ENCODE measurements at places on chromosomes 16 and 17.
A peak's percentile ranks its signal among the peaks of the same experiment; 100 is the strongest.

DNA sequence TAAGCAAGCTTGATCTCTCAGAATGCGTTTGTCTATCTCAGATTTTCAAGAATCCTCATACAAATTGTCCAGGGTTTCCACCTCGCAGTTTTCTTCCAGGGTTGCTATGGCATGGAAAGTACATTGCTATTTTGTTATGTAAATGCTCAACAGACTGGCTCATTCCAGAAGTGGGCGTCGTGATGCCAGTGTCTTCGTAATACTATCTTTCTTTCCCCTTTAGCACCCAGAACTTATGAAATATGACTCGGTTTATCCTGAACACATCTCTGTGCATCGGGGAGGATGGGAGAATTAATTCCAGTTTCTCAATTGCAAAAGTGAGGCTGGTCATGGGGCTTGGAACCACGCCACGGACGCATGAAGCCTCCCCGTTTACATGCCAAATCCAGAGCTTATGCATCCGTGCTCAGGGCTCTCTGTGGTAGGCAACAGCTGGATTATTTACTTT, 405.0 kb downstream of the WWOX start:
- DNase-seq, result no peak

DNA sequence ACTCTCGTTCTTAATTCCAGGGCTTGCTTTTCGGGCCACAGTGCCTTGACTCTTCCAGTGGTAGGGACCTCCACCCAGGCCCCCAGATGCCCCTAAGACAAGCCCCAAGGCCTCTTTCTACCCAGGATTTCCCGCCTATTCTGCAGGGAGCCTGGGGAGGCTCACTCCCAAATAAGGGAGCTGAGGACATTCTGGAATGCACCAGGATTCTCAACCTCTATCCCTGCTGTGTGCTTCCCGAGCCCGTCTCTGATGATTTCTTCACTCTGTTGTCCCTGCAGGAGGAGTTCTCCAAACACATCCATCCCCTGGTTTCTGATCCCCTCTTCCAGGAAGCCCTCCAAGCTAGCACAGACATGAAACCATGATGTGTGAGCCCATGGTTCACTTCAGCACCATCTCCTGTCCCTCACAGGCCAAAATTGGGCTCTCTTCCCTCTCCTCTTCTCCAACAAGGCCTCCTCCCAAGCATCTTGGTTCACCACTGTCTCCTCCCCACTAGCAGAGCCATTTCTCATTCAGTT, 255.9 kb downstream of the KATNIP start:
- peak; percentile 39 for DNase-seq

DNA sequence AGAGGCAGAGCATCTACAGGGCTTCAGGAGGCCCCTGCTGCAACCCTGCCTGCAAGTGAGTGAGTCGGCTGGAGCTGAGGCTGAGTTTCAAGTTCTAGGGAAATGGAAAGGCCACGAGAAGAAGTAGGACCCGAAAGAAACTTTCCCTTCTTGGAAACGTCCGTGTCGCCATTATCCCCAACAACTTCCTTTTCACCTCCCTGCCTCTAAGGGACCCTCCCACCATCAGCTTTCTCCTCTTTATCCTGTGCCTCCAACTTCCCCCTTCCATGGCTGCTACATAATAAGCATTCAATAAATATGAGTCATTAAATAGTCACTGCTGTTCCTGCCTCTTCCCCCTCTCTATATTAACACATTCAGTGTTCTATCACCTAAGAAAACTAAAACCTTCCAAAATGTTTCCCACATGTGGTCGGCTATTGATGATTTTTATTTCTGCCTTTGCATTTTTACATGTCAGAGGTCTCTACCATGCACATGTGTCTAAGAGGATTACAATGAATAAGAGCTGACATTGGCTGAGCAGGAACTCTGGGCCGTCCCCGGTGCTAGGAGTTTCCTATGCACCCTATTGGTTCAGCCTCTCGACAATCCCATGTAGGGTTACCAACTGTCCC, 115.9 kb upstream of the TNRC6C start:
- DNase-seq, result no peak

DNA sequence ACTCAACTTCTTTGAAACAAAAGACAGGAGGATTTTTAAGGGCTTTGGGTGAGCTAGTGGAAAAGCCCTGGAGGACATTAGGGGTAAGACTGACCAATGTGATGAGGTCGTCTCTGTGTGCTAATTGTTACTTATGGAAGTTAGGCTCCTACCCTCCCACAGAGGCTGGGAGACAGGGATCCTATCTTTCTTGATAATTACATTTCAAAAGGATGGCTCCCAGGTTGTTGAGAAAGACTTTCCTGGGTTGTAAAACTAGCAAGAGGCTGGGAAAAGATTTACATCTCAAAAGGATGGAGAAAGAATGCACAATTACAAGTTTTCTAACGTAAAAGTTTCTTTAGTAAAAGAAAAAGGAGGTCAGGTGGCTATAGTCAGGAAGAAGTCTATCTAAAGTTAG, 605.8 kb upstream of the GOT2 start:
- DNase-seq, result peak; percentile 72

DNA sequence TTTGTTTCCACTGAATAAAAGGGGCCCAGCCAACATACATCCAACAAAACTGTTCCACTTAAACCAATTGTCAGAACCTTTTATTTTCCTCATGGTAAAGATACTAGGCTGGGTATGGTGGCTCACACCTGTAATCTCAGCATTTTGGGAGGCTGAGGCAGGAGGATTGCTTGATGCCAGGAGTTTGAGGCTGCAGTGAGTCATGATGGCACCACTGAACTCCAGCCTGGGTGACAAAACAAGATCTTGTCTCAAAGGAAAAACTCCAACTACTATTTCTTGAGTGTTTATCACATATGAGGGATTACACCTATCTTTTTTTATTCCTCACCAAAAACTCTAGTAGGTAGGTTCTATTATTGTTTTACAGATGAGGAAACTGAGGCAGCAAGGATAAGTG, 4.7 kb upstream of the PSMC5 start:
- DNase-seq, result no peak

DNA sequence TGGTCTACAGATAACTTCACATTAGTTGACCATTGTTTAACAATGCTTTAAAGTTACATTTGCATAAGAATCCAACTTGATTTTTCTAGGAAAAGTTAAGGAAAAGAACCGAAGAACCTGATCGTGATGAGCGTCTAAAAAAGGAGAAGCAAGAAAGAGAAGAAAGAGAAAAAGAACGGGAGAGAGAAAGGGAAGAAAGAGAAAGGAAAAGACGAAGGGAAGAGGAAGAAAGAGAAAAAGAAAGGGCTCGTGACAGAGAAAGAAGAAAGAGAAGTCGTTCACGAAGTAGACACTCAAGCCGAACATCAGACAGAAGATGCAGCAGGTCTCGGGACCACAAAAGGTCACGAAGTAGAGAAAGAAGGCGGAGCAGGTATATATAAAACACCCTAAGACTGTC, 21.7 kb downstream of the ANKRD40CL start:
- no peak for DNase-seq

DNA sequence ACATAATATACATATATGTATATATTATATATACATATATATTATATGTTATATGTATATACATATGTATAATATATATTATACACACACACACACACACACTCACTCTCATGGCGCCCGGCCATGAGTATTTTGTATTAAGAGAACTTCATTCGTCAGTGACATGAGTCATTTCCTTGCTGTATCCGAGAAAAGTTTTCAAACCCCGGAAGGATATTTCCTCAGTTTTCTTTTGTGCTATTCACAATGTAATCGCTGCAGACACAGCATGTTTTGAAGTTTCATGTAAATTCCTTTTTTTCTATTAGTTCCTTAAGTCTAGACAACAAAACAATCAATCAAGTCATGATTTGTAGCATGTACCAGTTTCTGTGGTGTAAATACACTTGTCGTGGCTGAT, 33.3 kb downstream of the OR1D5 start:
- no peak for DNase-seq

DNA sequence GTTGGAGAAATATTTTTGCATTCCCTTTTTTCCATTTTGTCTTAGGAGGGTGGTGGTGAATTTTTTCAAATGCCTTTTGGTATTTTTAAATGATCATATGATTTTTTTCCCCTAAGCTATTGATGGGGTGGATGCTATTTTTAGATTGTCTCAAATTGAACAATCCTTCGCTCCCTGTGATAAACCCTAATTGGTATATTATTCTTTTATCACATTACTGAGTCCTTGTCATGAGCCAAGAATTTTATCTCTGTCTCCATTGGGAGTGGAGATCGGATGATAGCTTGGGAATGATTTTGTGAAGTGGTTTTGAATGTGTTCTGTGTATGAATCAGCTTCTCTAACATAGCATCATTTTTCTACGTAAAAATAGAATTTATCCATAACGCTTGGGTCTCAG, 15.4 kb downstream of the NECAB2 start:
- DNase-seq, result no peak

DNA sequence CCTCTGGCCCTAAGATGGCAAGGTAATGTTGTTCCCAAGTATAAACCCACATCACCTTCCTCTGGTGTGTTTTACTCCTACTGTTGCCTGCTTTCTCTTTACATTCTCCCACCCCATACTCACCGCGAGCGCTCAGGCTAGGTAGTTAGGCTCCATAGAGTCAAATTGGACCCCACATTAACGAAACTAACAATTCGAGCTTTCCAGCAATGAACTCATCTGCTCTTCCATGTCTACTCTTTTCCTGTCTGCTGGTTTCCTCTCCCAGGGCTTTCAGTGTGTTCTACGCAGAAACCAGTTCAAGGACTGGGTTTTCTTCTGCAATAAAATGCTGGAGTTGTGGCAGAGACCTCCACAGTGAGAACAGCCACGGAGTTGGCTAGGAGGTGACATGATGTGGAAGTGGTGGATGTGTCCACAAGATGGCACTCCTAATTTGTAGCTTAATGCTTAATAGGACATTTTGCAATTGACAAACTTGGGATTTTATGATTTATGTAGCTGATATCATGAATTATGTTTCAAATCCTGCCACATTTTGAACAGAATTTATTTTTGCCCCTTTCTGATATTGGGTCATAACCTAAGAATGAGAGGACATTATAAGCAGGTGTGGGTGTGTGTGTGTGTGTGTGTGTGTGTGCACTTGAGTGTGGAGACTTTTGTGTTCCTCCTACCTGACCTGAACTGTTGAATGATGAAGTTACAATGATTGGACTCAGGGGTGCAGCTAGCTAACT, 2.2 kb upstream of the UQCRC2 start:
- DNase-seq, result peak; percentile 26

- DNase-seq, result no peak
Measured at GRCh38 chr16:75261590-75262078, 10.2 kb upstream of the BCAR1 start.

DNA sequence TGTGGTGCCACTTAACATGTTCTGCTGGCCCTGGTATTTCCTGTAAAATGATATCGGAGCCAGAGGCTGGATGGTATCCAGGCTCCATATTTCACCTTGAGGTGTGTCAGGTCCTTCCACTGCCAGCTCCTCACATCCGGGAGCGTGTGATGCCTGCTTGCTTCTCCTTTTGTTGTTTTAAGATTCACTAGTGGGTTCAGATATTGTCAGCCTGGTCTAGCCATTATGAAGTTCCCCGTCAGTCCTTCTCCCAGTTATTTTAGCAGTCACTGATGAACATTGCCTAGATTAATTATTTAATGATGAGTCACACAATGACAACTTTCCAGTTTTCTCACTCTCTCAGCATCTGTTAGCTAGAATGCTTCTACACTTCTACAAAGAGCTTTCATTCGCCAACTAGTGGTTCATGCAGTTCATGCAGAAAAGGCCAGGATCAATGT, 11.3 kb downstream of the DNAAF1 start:
- no peak for DNase-seq

GRCh38 chr17:7959503-7960253, 27.7 kb downstream of the CNTROB start:
- DNase-seq, result no peak

- no peak for DNase-seq
Measured at GRCh38 chr17:60311186-60311585, 80.7 kb downstream of the USP32 start.

Data from mesendoderm (in vitro differentiated cells).